MM.1S (cell line): ENCODE measurements at places on chromosomes 5 and 9.

DNA sequence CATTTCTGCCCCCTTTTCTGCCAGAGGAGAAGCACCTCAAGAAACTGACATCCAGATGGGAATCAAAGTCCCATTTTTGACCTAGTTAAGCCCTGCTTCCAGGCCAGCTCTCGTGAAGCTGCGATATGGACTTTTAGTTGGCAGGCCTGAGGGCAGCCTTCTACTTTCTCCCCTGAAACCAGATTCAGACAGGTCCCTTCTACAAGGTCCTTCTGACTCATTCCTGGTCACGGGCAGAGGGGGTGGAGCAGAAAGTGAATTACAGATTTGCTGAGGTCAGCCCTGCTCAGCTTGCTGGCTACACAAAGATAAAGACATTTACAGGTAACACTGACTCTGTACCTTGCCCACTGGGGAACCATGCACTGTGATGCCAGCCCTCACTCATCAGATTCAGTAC, 52.8 kb upstream of the TUT7 start:
- peak; percentile 18 for DNase-seq

DNA sequence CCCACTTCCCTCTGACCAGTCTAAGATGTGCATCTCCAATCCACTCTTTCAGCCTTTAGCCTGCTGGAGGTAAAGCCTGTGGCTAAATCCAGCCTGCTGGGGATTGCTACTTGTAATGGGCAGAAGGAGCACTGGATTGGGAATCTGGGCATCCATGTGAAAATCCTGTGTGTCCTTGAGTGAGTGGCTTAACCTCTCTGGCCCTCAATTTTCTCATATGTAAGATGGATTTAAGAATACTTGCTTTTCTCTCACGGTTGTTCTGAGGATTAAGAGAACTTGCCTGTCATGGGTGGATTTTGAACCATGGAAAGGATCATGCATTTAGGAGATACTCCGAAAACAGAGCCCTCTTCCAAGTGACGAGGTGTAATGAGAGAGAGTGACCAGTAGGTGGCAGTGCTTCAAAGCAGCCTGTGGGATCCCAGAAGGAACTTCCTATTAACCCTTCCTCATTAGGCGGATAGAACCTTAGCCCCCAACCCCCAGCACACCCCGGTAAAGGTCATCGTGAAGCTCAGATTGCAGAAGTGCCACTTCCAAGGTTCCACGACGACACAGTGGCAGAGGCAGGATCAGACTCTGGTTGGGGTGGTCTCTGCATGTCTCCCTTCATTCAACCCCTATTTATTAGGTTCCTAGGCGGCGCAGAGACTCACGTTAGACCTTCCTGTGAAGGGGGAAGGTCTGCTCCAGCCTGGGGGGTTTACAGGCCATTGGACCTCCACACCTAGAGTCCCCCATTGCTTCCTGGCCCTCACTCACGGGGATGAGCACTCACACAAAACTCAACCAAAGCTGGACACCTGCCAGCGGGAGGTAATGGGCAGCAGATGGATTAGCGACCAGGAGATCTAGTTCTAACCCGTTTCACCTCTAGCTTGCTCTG, 68.7 kb upstream of the ZNF618 start:
- DNase-seq = peak; percentile 18

GRCh38 chr9:3299872-3300271, 225.9 kb downstream of the RFX3 start:
- DNase-seq = peak; percentile 55

- no peak for DNase-seq
Observed at GRCh38 chr9:123419091-123419490, 63.1 kb downstream of the CRB2 start.

GRCh38 chr5:83029912-83030311, 47.3 kb downstream of the TMEM167A start:
- DNase-seq = no peak

- DNase-seq = no peak
Observed at GRCh38 chr9:86721843-86722705, 225.2 kb downstream of the GAS1 start.

DNA sequence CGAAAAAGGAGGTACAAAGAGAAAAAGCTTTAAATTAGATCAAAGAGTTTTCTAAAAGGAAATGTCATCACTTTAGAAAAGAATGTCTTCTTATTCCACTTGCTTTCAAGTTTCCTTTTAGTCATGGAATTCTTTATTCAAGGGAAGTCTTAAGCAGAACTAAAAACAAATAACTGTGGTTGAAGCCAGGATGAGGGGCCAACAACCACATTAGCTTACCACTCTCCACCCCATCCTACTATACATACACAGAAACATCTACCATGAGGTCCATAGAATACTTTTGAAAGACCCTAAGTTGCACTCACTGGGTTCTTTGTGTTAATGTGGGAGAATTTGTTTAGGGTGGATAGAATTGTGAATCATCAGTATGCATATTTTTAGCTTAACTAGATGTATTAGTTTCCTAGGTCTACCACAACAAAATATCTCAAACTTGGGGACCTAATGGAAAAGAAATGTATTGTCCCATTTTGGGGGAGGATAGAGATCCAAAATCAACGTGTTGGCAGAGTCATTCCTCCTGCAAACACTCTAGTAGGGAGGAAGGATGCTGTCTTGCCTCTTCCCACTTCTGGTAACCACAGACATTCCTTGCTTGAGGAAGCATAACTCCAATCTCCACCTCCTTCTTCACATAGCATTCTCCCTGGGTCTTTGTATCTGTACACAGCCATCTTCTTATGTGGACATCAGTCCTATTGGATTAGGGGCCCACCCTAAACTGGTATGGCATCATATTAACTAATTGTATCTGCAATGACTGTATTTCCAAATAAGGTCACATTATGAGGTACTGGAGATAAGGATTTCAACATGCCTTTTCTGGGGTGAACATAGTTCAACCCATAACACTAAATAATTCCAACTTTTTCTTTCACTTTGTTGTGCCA, 239.4 kb downstream of the LURAP1L start:
- DNase-seq = no peak

- DNase-seq = no peak
Observed at GRCh38 chr5:131019601-131020315, 145.3 kb downstream of the HINT1 start.

- no peak for DNase-seq
Observed at GRCh38 chr9:107717529-107718314, 228.2 kb upstream of the KLF4 start.

DNA sequence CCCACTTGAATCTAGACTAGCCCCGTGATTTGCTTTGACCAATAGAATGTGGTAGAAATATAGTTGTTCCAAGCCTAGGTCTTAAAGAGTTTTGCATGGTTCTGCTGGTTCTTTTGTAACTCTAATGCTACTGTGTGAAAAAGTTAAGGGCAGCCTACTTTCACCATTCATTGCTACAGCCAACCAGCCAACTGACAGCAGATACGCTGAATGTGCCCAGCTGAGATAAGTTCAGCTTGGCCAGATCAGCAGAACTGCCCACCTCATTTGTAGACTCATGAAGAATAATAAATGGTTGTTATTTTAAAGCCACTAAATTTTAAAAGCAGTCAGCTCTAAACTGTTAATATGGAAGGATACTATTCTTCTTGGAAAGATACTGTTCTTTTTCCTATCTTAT, 23.9 kb downstream of the NR3C1 start:
- DNase-seq = no peak

DNA sequence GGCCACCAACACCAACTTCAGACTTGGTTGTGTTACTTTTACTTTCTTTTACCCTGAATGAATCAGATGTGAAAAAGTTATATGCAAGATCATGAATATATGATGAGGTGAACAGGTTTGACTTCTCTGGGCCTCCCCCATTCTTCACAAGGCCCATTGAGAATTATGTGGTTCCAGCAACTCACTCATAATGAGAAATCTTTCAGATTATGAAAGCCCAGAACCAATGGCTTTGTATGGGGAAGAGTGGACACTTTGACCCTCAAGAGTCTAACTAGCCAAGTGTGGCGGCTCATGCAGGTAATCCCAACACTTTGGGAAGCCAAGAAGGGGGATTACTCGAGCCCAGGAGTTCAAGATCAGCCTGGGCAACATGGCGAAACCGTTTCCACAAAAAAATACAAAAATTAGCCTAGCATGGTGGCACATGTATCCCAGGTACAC, 16.1 kb upstream of the LNPEP start:
- no peak for DNase-seq

DNA sequence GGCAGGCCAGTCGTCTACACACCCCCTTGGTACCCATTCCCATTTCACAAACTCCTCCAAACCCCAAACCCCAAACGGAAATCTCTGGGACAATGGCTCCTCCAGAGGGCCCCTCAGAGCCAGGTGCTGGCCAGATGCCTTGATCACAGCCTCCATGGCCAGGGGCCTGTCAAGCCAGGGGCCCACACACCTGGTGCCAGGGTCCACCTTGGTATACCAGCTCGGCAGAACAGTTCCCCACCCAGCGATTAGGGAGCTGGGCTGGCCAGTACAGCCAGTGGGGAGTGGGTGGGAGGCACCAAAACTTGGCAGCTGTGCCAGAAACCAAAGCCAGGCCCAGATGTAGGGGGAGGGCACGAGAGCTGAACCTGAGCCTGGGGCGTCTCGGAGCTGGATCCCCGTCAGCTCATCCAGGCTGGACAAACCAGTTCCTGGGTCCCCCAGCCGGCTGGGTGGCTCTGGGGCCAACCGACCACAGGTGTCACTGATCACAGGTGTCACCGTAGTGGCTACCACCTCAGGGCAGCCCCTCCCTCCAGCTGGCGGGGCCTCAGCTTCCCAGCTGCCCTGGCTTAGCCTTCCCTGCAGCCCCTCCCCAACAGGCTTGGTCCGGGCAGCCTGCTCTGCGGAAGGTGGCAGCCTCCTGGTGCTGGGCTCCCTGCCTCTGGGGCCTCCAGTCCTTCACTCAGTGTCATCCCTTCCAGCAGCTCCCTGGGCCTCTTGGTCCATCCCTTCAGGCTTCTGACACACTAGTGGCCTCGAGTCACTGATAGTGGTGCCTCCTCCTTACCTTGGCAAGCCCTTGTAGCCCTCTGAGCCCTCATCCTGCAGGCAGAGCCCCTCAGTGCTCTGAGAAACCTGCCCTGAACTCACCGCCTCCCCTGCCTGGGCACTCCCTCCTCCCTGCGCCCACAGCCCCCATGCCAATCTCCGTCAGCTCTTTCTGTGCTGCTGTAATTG, 6.6 kb upstream of the RMND5B start:
- DNase-seq = no peak

- no peak for DNase-seq
Observed at GRCh38 chr5:143431789-143432188, 28.3 kb upstream of the NR3C1 start.

- DNase-seq = no peak
Observed at GRCh38 chr9:7369384-7369821, 430.2 kb downstream of the DMAC1 start.

DNA sequence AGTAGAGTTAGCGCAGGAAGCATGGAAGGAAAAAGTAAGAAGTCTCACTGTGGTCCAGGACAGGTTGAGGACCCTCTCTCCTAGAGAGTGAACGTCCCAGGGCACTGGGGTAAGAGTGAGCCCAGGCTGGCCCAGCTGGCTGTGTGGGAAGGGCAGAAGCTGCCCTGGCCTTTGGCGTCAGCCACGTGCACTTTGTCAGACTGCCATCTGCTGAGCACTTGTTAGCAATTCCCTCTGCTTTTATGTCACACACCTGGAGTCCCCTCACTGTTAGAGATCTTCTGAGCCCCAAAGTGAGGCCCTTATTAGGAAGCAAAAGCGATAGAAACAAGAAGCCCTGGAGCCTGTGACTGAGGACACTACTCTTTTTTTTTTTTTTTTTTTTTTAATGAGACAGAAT, 79.1 kb downstream of the UGCG start:
- peak; percentile 37 for DNase-seq

DNA sequence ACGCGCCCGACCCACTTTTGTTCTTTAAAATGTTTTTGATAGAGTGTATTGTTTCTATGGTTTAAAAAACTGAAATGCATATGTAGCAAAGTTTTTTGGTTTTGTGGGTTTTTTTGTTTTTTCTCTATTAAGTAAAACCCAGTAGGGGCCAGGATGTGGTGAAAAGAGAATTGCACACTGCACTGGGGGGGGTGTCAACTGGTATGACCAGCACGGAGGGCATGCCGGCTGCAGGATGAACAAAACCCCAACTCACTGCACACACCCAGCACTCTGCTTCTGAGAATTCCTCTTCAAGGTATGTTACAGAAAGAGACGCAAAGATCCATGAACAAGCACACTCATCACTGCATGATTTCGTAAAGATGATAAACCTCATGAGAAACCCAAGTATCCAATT, 75.0 kb downstream of the STK10 start:
- DNase-seq = no peak

GRCh38 chr5:137442660-137443059, 56.5 kb downstream of the SPOCK1 start:
- DNase-seq = no peak

GRCh38 chr5:58477760-58478376, 13.4 kb upstream of the GAPT start:
- no peak for DNase-seq

- no peak for DNase-seq
Observed at GRCh38 chr5:164578911-164579310, 1073.5 kb downstream of the MAT2B start.

DNA sequence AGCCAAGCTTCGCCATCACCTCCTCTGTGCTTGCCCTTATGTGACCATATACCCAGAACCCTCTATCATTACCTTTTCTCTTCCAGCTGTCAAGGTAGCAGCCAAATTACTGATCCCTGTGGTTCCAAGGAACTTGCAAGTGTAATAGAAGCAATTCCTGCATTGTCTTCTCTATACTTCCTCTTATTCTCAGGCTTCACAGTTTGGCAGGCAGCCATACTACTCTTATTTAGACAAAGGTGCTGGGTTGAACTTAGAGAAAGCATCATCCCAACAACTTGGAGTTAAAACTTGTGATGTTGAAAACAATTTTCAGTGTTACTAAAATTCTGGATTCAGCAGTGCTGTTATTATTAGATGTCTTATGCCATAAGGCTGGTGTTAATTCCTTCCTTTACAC, 93.2 kb downstream of the NLN start:
- DNase-seq = no peak

DNA sequence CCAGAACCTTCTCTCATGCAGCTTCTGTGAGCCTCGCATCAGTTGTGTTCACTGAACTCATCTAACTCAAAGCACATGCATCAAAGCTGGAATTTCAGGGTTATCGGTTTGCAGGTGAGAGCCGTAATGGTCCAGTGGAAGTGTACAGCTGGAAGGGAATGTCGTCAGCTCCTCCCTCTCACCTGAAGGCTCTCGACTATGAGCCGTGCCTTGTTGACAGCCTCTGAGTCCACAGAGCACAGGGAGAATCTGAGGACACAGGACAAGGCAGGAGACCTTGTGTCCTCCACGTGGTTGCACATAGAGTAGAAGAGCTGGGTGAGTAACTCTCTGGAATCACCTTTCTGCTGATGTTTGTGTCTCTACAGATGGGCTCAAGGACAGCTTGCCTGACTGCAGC, 38.8 kb downstream of the PROP1 start:
- DNase-seq = no peak

DNA sequence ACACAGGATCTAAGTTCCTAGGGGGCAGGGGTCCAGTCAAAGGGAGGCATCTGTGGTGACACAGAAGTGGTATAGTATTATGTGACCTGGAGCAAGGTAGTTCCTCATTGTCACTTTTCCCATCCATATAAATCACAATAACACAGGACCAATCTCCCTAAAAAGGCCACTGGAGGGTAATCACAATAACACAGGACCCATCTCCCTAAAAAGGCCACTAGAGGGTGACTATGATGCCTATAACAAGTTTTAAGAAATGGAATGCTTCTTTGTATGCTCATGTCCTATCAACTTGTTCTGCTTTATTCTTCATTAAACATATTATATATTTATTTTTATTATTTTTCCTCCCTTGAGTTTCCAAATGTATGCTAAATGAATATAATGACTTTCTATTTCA, 254.6 kb downstream of the ASTN2 start:
- no peak for DNase-seq

GRCh38 chr9:111828193-111828592, 33.5 kb upstream of the SHOC1 start:
- DNase-seq = no peak

GRCh38 chr5:161934486-161934885, 86.6 kb downstream of the GABRA1 start:
- DNase-seq = no peak
